ENCODE measurements at places on chromosomes 12 and 14.
A peak's percentile ranks its signal among the peaks of the same experiment; 100 is the strongest.

GRCh38 chr14:91300283-91300895 lies 55.9 kb upstream of the GPR68 start:
- peak; percentile 59 for DNase-seq

DNA sequence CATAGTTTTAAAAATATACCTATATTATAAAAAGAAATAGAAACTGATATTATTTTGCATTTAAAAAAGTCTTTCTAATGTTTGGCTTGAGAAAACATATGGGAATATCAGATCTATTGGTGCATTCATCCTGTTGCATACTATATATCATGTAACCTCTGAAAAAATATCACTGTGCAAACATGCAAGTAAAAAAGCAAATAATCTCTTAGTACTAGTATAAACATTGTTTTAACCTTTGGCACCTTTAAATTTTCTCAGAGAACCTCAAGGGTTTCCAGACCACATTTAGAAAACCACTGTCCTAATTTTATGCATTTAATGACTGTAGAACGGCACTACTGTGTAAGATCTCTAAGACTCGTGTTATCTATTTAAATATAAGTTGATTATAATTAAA lies 416.8 kb downstream of the LRFN5 start:
- DNase-seq = no peak

- DNase-seq = no peak
These were observed 8.0 kb downstream of the SLC8A3 start for GRCh38 chr14:70180718-70181117.

DNA sequence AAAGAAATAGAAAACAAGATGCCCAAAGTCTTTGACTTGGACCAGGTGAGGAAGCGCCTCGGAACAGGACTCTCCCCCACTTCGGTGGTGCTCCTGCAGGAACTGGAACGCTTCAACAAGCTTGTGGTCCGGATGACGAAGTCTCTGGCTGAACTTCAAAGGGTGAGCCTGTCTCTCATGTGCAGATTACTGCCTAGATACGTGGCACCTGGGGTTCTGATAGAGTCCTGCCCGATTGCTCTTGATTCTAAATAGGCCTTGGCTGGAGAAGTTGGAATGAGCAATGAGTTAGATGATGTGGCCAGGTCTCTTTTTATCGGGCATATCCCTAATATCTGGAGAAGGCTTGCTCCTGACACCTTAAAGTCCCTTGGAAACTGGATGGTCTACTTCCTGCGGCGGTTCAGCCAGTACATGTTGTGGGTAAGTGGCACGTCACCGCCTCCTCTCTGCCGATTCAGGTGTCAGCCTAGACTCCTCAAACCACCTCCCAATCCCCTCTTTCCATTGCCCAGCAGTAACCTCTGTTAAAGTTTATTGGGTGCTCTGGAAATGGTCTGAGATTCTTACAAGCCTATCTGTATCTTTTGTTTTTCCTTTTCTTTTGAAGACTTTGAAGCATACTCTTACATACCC lies 40.8 kb downstream of the CCDC92 start:
- peak; percentile 57 for DNase-seq

DNA sequence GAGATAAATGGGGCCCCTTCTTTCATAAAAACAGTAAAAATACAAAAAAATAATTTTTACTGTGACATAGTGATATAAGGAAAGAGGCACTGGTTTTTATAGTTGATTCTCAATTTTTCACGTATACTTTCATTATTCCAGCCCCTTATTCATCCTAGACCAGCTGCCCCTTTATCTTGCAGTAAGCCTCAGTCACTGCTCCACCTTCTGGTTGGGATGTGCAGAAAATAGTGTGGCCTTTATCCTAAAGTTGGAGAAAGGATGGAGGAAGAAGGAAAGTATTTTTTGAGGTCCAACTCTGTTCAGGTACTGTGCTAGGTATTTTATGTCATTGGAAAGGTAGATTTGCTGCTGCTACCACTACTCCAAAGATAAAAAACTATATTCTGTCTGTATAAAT lies 172.7 kb downstream of the ANO6 start:
- no peak for DNase-seq

DNA sequence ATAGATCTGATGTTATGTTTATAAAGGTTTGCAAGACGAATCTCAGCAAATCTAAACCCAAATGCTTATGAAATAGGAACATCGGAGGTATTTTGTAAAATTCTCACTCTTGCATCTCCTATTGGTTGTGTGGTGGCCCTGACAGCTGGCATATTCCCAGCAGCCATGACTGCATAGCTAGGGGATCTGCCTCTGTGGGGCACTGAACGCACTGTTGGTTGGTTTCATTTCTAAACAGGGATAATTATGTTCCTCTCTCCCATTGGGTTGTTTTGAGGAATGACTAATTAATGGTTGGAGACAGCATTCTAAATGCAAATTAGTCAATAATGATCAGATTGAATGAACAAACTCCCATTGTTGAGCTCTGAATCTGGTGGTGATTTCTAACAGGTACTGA lies 2.7 kb upstream of the BEST3 start:
- DNase-seq = no peak

DNA sequence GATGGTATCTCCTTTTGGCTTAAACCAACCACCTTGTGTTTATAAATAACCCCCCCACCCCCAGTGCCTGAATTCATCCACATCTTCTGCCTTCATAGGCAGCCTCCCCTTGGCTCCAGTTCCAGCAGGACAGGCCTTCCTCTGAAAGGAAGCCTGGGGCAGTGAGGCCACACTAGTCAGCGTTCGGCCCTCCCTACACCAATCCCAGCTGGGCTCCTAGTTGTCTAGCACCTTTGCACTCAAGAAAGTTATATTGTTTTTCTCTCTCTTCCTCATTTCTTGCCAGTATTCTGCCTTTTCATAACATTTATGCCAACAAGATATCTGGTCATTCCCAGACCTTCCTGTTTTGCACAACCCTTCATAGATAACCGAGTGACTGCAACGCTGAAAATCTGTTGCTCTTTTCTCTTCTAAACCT lies 73.1 kb upstream of the ACTN1 start:
- no peak for DNase-seq
